ENCODE measurements at places on chromosomes 11 and 22.

DNA sequence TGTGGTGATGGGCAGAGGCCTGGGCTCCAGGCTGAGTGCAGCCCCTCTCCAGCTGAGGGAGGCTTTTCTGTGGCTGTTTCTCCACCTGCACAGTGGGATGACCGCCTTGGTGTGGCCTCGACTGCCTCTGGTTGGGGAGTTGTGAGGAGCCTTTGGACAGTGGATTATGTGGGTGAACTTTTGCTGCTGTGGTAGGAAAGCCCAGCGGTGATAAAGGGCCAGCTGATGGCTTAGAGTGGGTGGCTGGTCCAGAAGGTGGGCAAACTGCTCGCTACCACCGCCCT lies 1.4 kb upstream of the ESRRA start:
- DNase-seq = no peak

DNA sequence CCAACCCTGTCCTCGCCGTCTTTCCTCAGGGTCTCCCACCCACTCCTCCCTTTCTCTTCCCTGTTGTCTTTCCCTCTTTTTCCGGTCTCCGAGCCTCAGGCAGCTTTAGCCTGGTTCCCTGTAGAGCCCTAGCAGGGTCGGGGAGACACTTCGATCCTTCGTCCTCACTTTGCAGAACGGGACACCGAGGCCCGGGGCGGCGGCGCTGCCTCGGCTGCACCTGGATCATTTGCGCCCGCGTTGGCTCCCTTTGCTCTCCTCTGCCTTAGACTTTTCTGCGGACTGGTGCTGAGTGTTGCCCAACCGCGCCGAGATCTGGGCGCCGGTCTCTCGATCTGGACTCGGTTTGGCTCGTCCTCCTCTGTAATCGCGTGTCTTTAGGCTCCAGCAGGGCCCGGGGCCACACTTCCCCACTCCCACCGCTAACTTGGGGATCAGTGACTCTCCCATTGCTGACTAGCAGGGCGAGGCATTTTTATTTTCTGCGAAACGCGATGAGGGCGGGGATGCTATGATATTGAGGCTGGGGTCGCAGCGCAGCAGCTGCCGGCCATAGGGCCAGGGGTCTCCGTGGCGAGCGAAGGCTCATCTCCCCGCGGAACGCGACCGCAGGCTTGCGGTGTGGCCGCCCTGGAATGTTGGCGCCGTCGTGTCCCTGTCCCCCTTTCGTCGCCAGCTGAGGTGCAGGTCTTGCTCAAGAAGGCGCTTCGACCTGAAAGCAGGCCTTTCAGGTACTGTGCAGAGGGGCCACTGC lies 1.6 kb upstream of the E2F8 start:
- no peak for DNase-seq

DNA sequence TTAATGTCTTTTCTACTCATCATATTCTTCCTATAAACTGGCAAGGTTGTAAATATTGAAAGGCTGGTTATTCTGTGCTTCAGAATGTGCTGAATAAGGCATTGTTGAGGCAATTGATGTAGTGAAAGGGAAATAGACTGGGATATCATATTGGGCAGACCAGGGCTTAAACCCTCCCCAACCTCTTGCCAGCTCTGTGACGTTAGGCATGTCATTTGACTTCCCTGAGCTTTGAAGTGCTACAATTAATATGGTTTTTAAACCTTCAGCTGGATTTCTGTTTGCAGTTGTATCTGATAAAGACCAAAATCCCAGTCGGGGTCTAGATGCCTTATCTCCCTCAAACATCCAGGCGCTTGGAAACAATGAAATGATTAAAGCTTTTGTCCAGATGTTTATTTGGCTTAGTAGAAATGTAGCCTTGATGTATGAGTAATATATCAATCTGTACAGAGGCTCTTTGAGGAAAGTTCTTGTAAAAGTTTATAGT lies 208.1 kb downstream of the DBX1 start:
- no peak for DNase-seq

- no peak for DNase-seq
These were observed 50.4 kb upstream of the TEAD1 start for GRCh38 chr11:12623869-12624268.

Data from BE2C (cell line).